ENCODE measurements at places on chromosomes 7 and 10.

GRCh38 chr10:90925079-90926029, 4.5 kb upstream of the ANKRD1 start:
- no peak for DNase-seq

DNA sequence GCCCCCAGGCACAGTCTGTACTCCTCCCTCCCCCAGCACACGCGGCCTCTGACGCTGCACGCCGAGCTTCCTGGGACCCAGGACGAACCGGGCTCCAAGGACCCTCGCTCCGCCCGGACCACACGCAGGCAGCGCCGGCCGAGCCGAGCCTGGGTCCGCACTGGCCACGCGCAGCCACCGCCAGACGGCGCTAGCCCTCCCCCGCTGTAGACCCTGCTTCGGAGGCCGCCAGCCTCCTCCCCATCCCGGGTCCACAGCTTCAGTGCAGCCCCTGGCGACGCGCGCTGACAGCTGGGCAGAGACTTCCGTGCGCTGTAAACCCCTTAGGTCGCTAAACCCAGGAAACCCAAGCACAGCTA, 936 bp upstream of the TCERG1L start:
- DNase-seq = no peak

DNA sequence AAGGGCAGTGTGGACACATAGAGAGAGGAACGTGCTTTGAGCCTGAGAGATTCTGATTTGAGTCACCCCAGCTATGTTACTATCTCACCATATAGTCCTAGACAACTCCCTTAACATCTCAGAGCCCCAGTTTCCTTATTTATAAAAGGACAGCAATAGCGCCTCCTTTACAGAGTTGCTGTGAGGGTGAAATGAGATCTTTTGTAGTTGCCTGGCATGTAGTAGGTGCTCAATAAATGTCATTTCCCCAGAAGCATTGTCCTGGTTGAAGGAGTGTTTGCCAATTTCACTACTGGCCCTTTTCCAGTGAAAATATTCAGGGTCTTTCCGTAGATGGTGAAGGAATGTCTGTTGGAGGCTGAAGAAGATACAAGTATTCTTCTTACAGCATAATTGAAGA, 51.3 kb upstream of the FAM180A start:
- DNase-seq = no peak

DNA sequence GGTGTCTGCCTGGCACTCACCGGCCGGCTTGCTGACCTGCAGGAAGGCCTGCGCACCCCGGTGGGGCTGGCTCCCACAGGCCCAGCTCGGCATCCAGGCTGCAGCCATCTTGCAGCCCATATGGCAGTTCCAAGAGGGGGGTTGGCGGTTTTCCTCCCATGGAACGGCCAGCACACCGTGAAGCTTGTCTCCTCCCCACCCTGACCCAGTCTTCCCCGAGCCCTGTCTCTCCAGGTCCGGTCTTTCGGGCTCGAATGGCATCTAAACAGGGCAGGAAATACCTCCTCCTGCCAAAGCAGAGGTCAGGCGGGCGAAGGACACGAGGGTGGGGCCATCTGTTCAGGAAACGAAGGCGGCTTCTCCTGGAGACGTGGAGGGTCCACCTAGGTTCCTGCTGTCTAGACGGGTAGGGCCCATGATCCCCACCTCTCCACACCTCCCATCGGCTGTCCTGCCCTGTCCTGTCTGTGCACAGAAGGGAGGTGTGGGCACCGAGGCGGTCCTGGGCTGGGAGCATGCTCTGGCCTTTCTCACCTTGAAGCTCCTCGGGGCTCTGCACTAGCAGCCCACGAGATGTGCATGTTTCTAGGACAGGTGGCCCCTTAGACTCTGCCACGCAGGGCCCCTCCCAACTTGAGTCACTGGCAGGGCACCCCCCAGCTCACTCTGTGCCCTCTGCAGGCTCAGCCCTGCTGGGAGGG, 113.7 kb upstream of the DIP2C start:
- no peak for DNase-seq

- no peak for DNase-seq
These were observed 291.7 kb downstream of the TCF7L2 start for GRCh38 chr10:113241599-113242360.

DNA sequence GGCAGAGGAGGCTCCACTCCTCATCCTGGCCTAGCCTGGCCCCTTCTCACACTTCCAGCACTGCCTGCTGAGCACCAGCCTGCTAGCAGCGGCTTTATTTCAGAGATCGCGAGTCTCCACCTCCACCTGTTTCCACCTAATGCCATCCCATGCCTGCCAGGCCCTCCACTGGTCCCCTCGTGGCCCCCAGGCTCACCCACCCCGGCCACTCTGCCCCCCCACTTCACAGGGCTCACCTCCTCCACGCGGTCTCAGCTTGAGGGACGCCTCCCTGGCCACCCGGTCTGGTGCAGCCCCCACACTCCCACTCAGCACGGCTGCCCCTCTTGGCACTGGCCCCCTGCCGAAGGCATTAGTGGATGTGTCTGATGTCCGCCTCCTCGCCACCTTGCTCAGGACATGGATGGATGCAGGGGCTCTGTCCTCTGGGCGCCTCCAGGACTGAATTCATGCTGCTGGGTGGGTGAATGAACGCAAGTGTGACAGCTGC, 3.8 kb upstream of the NKX6-2 start:
- no peak for DNase-seq
